Glutamatergic neuron (in vitro differentiated cells): ENCODE measurements at places on chromosomes 1 and 21.
A peak's percentile ranks its signal among the peaks of the same experiment; 100 is the strongest.

DNA sequence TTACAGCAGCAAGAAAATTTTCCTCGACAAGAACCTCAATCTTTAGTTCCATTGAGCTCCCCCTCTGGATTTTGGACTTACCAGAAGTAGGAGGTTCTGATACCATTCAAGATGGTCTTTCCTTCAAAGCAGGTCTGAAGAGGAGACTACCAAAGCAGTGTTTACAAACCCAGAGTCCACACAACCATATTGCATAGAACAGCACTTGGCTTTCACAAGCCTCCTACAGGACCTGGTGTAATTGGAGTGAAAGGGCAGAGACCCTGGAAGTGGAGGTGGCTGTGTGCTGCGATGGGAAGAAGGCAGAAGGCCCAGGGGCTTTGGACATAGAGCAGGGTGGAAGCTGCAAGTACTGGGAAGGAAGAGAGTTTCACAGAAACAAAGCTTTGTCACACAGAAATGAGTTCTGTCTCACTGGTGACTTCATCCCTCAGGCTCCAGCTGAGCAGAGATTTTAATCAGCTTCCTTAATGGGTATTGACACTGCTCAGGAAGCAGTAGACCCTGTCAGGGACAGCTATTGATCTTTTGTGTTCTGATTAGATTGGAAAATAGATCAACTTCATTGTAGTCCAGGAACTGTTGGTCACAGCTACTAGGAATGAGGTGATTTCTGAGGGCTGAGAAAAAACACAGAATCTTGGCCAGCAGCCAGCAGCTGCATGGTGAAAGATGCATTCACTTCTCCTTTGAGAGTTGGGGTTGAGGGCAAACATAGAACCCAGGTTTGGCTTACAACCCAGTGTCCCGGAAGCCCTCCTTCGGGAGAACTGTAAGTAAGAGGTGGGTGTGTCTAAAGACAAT is 124.0 kb downstream of the SYT2 start:
- peak; percentile 39 for DNase-seq

- no peak for DNase-seq
These were observed 1.1 kb upstream of the NFIA start for GRCh38 chr1:61081144-61081685.

DNA sequence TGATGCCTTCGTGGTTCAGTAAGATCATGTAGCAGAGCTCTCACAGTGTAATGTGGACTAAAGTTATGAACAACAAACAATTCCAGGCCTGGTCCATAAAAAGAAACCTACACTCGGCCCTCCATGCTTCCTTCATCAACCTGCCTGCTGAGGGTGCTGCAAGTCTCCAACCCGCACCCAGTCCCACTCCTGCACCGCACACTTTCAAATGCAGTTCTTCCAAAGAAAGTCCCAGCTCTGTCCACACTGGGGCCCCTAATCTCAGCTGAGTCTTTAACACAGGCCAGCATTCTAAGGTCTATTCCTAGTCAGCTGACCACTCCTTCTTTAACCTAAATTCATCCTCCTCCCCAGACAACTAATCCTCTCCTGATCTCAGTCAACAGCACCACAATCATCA is 71.5 kb upstream of the NR5A2 start:
- no peak for DNase-seq

DNA sequence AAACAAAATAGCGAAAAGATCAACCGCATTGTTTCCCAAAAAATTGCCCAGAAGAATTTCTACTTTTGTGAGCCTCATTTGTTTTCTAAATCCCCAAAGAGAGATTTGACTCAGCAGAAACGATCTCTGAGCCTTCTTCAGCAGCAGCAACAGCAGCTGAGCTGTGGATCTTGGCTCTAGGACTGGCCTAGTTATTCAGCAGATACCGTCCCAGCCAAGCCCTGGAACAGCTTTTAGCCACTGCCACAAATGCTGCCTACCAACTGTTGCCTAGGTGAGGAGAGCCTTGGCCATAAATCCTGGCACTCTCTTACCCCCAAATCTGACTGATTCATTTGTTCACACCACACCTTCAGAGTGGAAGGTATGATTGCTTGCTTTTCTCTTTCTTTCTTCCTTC is 320.1 kb downstream of the TGFB2 start:
- no peak for DNase-seq

GRCh38 chr1:21703318-21703963 is 34.3 kb upstream of the RAP1GAP start:
- no peak for DNase-seq

GRCh38 chr1:214494706-214495105 is 56.7 kb downstream of the PTPN14 start:
- DNase-seq, result no peak

DNA sequence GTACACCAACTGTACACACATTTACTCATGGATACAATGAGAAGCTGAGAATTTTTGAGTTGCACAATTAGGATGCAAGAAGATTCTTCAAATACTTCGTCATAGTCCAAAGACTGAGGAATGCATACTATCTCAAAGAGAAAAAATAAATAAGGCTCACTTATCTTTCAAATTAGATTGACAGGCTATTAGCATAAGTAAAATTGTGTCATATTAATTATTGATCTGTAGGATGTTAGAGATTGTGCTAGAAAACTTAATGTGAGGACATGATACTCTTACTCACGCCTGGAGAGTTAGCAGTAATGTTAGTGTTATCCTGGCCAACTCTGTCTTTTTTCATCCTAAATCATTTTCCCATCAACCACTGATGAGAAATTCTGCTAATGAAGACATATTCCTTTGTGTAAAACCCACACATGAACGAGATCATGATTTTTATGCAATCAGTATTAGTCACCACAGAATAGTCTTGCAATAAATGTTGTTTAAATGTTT is 659.0 kb downstream of the LTN1 start:
- DNase-seq, result no peak

DNA sequence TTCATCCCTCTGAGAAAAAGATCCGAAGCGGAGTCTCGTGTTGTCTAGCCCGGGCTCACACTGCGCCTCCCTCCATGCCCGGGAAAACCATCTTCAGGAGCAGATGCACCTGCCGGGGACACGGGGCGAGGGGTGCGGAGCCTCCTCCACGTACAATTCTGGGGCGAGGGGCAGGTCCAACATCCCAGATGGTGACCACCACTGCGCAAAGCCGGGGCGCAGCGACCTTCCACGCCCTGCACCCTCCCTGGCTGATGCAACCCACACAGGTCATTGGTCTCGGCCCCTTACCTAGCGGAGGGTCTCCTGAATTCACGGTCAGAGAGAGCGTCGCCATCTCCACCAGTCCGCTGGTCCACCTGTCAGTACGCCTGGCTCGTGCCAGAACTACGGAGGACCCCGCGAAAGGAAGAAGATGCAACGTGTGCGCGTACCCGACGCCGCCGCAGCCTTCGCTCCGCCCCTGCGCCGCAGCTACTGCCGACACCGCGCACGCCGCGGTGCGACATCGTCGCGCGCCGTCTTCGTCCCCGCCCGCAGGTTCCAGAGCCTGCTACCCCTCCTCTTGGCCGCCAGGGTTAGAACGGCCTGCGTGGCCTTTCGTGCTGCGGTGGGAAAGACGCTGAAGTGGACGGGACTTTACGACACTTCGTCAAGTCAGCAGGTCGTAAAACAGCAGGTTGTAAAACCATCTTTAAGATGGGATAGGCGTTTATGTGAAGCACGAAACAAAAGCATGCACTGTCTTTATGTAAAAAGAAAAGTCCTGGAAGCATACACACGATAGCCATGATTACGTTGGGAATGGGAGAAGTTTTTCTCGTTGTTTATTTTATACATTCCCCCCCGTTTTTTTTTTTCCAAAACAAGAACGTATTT is at the start of gene EPRS1:
Gene EPRS1 (minus strand): TSS at position 454 of the 879 bp plus-strand sequence. CDS start 117 bp downstream, at position 337.
- peak; percentile 93 for DNase-seq

DNA sequence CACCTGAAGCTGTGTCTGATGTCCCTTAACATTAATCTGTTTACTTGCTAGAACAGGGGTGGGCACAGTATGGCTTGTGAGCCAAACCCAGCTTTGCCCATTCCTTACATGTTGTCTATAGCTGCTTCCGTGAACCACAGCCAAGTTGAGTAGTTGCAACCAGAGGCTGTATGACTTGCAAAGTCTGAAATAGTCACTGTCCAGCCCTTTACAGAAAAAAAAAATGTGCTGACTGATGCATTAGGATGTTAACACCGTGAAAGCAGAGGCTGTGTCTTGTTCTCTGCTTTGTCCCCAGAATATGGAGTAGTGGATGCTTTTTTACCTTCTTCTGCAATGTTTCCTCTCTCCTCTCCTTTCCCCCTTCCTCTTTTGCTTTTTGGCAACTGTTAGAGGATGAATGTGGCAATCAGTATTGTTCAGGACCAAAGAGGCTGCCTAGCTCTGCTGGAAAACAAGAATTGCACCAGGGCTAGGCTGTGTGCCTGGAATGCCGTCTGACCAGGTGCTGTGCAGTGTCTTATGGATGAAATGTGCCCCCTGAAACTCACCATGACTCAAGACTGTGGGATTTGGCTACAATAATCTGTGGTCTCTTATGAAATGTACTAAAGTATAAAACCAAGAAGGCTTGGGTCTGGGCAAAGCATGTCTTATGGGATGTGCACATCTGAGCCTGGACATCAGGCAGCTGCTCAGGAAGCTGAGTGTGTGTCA is 79.6 kb upstream of the GCLM start:
- DNase-seq, result no peak

GRCh38 chr1:246632281-246633168 is 66.3 kb downstream of the CNST start:
- no peak for DNase-seq

DNA sequence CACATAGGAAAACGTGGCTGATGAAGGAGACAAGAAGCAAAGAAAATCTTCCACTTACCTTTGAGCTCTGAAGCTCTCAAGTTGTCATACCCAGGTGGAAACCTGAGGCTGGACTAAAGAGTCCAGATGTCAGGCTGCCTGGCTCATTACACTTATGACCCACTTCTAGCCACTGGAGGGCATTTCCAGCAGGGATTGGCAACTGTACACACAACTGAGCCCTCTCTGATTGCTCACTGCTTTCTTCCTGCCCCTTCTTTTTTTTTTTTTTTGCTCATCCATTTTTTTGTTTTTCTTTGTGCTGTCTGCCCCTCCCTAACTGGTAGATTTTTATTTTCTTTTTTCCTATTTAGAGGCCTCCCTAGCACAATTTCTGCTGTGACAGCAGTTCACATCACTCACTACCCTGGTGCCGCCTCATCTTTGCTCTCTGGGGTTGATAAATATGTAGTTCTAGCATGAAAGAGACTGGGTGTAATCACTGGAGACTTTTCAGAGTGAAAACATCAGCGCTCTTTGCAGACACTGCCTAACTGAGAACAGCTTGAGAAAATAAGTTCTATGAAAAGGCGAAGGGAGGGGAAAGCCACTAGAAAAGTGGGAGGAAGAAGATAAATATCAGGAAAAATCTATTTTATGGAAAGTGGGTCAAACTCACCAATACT is 334.5 kb downstream of the NUF2 start:
- DNase-seq, result no peak

GRCh38 chr1:233094269-233094668 is 143.9 kb downstream of the NTPCR start:
- no peak for DNase-seq

- DNase-seq, result no peak
These were observed 646.2 kb downstream of the SMYD3 start for GRCh38 chr1:245860657-245861544.

DNA sequence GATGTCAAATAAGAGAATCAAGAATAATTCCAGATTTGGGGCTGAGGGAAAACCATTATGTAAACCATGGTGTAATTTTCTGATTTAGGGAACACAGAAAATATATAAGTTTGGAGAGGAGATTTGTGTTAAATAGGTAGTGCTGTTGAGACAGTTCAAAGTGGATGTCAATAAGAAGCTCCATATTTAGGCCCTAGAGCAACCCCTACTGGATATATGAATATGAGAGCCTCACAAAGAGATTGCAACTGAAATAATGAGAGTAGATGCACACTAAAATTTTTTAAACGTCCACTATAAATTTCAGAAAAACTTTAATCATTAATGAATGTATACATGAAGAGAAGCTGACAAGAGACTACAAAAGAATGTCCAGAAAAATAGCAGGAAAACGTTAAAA is 1447.8 kb upstream of the PRMT6 start:
- DNase-seq, result no peak
